ENCODE measurements at places on chromosomes 12 and 14.
A peak's percentile ranks its signal among the peaks of the same experiment; 100 is the strongest.

- no peak for DNase-seq
Observed at GRCh38 chr12:64968989-64969819, 144.8 kb downstream of the TBC1D30 start.

DNA sequence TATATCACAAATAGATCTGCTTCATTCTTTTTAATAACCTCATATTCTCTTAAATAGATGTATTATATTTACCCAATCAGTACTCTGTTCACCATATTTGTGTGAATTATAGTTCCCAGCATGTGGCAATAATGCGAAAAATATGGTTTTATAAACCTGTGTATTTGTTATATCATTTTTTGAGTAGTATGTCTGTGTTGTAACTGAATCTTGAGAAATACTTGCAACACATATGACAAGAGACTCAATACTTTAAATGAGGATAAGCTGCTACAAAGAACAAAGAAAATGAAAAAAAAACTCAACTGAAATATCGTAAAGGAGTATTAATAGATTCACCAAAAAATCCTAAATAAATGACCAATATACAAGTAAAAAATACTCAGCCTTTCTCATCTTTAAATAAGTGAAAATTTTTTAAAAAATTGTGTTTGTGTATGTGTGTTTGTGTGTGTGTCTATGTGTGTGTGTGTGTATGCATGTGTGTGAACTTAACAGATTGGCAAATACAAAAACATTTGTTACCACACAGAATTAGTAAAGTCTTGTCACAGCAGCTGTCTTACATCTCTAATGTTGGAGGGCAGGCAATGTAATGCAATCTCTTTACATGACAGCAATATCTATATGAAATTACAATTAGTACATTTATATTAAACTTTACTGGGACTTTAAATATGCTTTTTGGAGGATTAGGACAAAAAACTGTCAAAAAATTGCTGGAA, 441.9 kb upstream of the MGAT4C start:
- no peak for DNase-seq

DNA sequence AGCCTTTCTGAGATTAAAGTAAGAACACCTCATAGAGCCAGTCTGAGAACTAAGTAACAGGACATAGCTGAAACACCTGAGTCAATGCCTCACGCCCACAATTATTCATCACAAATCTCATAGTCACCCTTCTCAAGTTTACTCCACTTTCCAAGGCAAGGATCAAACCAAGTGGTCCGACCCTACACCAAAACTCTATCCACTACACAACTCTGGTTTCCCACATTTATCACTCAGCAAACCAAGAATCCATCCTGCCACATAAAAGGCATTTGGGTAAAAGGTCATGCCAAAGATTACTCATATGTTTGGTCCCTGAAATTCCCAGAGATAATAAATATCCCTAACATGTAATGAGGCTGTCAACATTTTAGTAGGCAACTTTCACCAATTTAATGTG, 144.1 kb downstream of the RPAP3 start:
- no peak for DNase-seq

DNA sequence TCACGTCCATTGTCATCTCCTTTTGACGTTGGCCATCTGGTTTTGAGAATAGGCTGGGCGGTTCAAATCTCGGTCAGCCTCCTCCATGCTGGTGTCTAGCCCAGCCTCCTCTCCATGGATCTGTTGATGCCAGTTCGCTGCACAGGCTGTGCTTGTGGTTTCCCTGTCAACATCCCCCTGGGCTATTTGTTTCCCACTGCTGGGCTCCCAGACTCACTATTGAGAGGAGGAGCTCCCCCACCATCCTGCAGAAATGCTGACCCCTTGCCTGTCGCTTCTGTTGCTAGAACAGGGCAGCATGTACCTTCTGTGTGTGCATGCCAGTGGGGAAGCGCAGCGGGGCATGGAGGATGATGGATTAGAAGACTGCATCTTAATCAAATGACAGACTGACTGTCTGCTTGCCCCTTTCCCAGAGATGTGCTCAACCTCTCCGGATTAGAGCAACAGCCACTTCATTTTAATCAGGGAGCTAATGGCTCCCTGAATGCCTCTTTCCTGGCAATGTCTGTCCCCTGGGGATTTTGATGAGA, 170.5 kb downstream of the TSPAN9 start:
- no peak for DNase-seq

- DNase-seq = no peak
Observed at GRCh38 chr14:105091517-105092170, 26.4 kb upstream of the GPR132 start.

DNA sequence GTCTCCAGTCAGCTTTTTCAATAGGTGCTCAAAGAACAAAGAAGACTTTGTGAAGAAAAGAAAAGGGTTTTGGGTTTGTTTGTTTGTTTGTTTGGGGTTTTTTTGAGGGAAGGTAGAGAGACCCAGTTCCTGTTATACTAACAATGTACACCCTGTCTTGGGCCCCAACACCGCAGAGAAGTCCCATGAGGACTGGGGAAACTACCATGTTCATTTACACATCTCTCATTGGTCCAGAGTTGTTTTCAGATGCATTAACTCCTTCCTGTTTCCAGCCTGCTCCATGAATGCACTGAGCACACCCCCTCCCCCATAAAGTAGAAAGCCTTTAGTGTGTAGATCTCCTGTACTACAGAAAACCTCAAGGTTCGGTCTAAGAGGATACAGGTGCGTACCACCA, 51.1 kb upstream of the SLC8A3 start:
- no peak for DNase-seq

DNA sequence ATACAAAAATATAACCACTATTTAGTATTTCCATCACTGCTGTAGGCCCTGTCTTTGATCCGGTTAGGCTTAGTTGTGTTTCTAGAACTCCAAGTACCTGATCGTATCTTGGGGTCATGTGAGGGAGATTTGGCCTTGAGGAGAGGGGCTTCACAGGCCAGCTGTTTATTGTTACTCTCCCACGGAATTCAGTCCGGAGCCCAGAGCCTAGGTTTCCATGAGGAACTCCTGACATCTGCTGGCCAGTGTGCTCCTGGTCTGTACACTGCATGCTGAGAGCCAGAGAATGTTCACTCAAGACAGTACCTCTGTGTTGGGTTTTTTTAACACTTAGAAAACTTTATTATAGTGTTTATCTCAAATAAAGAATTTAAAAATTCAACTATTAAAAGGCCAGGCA, 341.0 kb upstream of the TMEM132C start:
- no peak for DNase-seq

DNA sequence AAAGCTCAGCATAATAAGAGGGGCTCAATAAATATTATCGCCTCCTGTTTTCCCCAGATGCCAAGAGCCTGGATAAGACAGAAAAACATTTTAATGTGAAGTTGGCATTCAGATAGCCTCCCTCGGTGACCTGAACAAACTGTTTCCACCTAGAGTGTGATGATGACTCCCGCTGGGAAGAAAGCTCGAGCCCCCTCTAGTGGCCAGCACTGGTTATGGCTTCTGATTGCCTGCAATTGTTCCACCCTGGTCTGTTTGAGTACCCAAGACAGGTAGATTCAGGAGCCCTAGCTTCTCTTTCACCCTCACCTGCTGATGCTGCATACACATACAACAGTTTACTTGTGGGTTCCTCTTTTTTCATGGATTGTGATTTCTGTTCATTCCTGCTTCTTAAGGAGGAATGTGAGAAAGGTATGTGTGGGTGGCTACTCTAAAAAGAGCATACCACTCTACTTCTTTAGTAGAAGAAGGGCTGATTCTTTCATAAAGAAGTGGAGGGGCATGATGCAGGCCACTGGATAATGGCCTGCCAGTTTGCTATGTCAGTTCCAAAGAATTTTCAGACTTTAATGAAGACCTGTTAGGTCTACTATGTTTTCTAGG, 6.4 kb downstream of the ERG28 start:
- DNase-seq = peak; percentile 80

GRCh38 chr12:66048218-66048834, 82.2 kb downstream of the LLPH start:
- DNase-seq = no peak

DNA sequence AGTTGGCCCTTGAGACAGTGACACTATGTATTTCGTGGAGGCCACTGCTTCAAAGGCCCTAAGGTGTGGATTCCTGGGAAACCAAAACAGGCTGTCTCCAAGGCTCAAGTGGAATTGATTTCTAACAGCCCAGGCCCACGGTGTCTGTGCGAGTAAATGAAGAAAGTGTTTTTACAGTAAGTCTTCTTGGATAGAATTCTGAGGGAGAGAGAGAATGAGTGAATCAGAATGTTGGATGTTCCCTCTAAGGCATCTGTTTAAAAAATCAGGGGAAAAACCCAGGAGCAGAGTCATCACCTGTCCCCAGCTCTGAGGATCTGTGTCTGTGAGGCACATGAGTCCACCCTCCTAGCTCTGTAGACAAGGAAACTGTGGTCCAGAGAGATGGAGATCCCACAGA, 22.3 kb upstream of the BDKRB1 start:
- no peak for DNase-seq

GRCh38 chr14:103191844-103192243, 68.6 kb downstream of the TNFAIP2 start:
- DNase-seq = no peak

GRCh38 chr12:69404851-69405565, 45.5 kb downstream of the YEATS4 start:
- no peak for DNase-seq

GRCh38 chr12:75550401-75551240, 39.2 kb upstream of the KRR1 start:
- no peak for DNase-seq

GRCh38 chr12:44193281-44193680, 357.4 kb downstream of the TMEM117 start:
- DNase-seq = no peak

- DNase-seq = no peak
Observed at GRCh38 chr14:61866932-61867920, 105.0 kb downstream of the SNAPC1 start.

DNA sequence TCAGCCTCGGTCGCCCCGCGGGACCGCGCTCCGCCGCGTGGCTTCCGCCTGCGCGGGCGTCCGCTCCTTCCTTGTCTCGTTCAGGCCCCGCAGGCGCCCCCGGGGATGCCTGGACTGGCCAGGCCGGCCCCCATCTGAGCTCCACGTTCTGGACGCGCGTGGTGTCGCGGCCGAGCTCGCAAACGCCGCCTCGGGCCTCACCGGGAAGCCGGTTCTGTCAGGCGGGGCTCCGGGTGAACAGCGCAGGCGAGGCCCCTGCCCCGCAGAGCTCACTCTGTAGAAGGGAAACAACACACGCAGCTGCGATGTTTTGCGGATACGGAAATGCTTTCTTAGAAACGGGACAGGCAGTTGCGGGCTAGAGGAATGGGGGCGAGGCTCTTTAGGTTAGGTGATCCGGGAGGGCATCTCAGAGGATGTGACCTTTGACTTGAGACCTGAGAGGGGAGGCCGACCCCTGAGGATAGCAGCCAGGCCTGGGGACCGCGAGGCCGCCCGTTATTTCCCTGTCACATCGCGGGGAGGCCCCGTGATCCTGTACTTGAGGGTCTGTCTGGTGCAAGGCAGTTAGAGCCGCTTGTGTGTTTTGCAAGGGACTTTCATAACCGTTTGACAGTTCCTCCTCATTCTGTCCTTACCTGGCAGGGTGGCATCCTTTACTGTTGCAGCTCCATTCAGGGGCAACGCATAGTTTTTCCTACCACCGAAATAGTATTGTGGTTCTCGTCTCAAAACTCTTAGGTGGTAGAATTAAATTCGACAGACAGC, 584 bp downstream of the VRK1 start:
- DNase-seq = peak; percentile 14

- no peak for DNase-seq
Observed at GRCh38 chr12:3236345-3237187, 159.4 kb downstream of the TSPAN9 start.

GRCh38 chr12:75585330-75585729, 73.9 kb upstream of the KRR1 start:
- no peak for DNase-seq

DNA sequence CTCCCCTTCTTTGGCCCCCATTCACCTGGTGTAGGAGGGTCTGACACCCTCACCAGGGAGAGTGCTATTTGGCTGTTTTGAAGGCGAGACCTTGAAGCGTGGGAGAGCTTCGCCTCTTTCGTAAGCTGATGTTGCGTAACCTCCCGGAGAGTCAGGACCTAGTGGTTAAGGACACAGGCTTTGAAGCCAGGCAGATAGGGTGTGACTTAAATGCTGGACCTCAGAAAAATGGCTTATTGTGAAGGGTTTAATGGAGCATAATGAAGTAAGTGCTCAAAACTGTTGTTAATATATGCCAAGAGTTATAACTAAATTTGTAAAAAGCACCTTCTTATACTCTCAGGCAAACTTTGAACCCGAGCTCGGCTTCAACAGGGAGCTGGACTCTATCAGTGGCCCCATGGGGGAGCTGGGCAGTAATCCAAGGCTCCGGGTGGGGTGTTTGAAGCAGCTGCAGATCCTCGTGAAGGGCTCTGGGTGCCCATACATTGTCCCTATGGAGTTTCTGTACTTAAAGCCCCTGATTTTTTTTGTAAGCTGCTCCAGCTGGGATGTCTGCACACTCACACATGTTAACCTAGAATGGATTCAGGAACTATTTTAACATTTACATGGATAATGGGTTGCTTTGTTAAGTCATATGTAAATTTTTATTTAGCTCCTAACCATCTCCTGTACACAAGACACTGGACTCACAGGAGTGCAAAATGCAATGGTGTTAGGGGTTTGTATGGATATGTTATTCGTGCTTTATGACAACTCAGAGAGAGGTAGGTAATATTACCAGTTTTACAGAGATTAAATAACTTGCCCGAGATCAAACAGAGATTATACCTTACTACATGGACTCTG, 26.0 kb downstream of the PPFIBP1 start:
- no peak for DNase-seq

GRCh38 chr12:13326076-13326475, 129.6 kb downstream of the EMP1 start:
- no peak for DNase-seq

- DNase-seq = no peak
Observed at GRCh38 chr12:79895804-79896203, 39.1 kb downstream of the PPP1R12A start.

- DNase-seq = no peak
Observed at GRCh38 chr12:95240556-95240955, 22.9 kb downstream of the VEZT start.

- no peak for DNase-seq
Observed at GRCh38 chr12:109864916-109865315, 15.4 kb downstream of the GLTP start.

DNA sequence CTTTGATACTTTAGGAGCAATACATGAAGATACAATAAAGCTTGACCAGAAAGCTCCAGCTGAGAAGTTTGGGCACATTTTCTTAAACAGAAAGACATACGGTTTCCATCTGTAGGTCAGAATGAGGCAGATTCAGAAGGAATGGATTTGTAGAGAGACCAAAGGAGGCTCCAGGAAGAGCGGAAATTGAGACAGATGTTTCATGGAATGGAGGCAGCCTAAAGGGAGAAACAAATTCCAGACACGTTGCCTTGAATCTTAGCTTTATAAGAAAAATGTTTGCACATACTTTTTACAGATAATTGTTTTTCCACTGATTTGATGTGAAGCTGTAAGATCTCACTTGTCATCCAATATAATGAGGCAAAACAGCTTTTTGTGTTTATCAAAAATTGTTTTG, 24.8 kb downstream of the EPYC start:
- DNase-seq = no peak
